GM13977 (cell line): ENCODE measurements at places on chromosomes 6 and 20.

DNA sequence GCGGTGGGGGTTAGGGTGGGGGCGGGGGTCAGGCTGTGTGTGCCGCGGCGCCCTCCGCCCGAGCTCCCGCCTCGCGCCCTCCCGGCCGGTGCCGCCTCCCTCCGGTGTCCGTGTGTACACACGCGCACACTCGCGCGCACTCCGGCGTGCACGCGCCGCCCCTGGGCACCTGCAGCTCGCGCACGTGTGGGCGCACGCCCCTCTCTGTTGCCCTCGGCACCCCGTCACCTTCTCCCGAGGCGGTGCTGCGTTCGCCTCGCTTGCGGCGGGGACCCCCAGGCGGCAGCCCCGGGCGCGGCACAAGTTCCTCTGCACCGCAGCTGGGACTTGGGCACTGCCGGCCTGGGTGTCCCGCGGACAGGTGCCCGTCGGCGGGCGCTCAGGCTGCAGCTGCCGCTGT lies 525 bp downstream of the MACROD2 start:
- no peak for DNase-seq

DNA sequence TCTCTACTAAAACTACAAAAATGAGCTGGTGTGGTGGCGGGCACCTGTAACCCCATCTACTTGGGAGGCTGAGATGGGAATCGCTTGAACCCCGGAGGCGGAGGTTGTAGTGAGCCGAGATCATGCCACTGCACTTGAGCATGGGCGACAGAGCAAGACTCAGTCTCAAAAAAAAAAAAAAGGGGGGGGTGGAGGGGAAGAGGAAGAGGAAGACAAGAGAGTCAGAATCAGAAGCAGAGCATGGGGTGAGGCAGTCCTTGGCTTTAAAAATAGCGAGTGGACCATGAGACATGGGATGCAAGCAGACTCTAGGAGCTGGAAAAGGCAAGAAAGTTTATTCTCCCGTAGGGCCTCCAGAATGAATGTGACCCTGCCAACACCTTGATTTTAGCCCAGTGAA lies 3.9 kb upstream of the SLC9A8 start:
- no peak for DNase-seq

DNA sequence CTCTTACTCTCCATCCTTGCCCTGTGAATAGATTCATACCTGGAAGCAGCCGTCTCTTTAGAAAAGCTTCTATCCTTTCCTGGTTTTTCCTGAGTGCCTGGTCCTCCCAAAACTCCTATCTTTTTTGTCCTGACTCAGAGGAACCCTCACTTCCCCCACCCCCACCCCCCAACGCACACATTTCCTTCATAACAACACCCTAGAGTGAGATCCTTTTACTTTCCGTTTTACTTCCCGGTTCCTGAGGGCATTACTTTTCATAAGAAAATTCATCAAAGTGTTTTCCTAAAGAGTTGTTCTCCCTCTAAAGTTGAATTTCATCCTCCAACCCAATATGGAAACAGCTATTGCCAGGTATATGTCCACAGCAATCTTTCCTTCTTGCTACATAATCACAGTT lies 327.0 kb downstream of the NRN1 start:
- no peak for DNase-seq

DNA sequence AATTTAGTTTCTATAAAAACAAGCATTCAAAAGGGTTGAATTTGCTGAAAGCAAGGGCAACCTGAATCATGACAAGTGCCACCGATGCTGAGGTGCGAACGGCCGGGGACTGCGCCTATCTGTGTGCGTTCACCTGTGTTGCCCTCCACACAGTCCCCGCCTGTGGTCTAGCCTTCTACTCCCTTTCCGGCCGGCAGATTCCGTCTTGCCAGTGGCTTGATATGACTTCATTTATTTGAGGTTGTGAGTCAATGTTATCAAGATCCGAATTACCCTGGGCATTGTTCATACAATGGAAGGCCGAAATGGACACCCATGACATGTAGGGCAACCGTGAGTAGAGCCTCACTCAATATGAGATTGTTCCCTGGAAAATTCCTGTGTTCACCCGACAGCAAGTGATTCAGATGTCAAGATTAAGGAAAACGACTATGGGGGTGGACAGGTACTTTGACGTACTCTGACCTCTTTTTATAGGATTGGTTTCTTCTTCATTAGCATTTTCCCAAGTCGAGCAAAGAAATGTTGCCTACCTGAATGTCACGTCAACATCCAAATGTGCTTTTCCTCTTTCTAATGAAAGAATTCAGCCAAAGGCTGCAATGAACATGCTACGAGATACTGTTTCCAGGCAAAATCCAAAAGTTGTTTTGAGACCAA lies 41.1 kb upstream of the NEDD9 start:
- no peak for DNase-seq

DNA sequence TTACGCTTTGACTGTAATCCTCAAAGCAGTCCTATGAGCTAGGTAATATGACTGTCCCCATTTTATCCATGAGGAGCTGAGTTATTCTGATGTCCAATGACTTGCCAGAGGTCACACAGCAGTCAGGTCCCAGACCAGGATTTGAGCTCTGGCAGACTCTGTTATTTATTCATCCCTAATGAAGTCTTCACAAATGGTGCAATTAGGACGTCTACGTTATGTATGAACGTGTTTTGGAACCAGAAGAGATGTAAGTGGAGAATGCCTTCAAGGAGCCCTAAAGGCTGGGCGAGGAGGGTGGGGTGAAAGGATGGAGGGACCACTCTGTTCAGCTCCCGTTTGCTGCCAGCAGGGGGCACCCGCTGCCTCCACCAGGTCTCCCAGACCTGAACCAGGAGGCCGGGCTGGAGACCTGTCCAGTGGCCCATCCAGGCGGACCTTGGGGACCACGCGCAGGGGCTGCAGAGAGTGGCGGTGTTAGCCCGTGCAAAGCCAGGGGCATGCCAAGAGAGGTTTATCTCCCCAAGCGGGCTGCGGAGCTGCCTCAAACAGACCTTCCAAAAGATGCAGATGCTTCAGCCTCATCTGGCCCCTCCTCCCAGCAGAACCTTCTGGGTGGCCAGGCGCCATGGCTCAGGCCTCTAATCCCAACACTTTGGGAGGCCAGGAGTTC lies 15.2 kb upstream of the ZNF335 start:
- DNase-seq, result peak; percentile 84

DNA sequence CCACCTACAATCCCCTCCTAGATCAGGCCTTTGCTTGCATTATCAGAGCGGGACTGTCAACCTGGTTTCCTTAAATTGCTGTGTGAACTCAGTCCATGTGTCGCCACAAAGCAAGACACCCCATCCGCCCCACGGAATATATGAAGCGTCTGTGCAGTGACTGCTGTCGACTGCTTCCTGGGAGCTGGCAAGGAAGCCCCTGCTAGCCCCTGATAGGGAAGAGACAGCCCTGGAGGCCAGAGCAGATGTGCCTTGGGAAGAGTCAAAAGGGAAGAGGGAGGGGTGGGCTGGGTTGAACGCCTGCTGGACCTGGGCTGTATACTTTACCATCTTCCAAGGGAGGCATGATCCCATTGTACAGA lies 44.1 kb upstream of the APCDD1L start:
- no peak for DNase-seq

- DNase-seq, result no peak
These were observed 64.2 kb downstream of the YTHDF1 start for GRCh38 chr20:63151554-63152321.

- DNase-seq, result no peak
These were observed 43.3 kb downstream of the VAPB start for GRCh38 chr20:58432186-58432954.

DNA sequence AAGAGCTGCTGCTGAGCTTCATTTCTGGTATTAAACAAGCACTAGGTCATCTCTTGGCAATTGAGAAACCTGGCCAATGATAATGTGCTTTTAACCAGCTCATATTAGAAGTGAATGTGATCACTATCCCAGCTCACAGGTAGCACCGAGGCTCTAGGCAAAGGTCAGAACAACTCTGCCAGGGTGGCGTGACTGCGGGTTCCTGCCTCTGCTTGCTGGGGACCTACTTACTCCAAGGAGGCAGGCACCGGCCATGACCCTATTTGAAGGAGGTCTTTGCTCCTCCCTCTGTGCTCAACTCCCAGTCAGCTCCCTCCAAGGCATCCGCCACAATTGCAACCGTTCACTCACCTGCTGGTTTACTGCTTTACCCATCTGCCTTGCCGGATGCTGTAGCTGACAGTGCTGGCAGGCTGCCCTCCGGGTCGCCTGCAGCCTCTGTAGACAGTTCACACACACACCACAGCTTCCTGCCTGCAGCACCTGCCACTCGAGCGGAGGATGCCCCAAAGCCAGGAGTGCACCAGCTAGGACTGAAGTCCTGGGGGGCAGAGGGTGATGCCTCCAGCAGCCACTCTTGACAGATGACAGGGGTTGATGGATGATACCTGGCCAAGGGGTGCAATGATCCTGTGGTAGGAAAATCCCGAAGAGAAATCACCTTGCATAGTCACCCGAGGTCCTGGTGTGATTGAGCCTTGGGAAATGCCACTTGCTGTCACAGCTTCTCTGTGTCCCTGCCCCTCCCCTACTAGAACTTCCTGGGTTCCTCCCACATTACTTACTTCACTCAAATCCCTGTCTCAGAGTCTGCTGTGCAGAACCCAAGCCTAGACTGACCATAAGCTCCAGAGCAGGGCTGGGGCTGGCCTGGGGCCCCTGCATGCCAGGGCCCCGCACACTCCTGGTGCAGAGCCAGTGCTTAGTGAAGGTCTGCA lies 8.8 kb upstream of the VSX1 start:
- no peak for DNase-seq

DNA sequence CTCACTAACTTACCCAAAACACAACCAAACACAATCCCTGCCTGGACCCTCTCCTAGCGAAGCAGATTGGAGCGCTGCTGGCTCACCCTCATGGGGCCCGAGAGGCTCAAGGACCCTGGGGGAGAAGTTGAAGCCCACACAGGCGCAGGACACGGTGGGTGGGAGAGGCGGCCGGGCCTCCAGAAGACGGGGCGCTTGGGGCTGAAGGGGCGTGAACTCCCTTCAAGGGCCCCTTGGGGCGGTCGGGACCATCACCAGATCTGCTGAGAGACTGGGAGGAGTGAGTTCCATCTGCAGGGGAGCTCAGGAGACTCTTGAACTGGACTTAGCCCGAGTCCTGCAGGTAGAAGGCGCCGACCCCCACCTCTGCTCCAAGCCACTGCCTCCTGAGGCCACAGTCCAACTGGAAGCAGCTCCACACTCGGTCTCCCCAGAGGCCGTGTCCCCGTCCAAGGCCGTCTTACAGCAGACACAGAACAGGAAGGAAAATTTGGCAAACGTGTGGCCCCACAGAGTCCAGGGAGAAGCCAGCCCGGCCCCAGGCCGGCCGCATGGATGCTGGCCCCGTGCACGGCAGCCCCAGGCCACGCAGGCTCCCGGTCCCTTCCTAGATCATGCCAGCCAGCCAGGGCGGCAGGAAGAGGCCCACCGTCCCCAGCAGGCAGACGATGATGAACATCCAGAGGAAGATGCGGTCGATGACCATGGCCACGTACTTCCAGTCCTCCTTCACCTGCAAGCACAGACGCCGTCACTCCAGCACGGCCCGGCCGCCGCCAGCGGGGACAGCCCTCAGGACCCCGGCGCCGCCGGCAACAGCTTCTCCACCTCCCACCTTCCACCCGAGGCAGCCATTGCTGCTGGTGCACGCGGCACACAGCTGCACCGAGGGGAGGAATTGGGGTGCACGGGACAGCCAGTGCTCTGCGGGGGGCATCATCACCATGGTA lies 14.7 kb downstream of the CHRNA4 start:
- no peak for DNase-seq

DNA sequence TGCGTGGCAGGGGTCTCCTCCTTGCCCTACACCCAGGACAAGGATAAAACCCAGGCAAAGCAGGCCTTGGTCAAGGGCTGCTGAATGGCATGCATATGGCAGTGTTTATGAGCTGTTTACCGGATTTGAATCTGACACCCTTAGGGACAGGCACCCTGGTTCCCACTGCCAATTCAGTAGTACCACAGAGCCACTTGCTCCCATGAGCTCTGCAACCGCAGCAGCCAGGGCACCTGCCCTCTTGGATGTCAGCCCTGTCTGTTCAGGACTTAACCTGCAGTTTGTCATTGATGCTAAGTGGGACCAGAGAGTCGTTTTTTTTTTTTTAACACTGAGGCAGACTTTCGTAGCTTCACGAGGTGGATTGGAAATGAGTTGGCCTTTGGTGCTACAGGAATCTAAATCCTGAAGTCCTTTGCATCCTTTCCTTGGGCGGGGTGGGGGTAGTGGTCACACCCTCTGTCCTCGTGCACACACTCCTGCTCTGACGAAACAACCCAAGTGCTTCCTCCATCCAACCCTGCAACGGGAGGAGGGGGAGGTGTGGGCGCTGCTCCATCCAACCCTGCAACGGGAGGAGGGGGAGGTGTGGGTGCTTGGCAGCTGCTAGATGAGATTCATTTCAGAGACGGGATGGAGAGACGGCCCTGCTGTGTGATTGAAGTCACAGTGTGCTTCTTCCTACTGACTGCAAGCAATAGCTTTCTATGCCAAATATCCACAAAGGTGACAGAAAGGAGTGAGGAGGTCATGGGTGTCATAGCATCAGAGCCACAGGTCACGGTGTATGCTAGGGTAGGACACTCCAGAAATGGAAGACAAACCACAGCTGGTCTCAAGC lies 166.5 kb downstream of the SMOC2 start:
- no peak for DNase-seq

GRCh38 chr6:111543913-111544435 lies 61.0 kb upstream of the REV3L start:
- DNase-seq, result no peak

- DNase-seq, result no peak
These were observed 46.2 kb downstream of the HLA-C start for GRCh38 chr6:31225735-31226134.

DNA sequence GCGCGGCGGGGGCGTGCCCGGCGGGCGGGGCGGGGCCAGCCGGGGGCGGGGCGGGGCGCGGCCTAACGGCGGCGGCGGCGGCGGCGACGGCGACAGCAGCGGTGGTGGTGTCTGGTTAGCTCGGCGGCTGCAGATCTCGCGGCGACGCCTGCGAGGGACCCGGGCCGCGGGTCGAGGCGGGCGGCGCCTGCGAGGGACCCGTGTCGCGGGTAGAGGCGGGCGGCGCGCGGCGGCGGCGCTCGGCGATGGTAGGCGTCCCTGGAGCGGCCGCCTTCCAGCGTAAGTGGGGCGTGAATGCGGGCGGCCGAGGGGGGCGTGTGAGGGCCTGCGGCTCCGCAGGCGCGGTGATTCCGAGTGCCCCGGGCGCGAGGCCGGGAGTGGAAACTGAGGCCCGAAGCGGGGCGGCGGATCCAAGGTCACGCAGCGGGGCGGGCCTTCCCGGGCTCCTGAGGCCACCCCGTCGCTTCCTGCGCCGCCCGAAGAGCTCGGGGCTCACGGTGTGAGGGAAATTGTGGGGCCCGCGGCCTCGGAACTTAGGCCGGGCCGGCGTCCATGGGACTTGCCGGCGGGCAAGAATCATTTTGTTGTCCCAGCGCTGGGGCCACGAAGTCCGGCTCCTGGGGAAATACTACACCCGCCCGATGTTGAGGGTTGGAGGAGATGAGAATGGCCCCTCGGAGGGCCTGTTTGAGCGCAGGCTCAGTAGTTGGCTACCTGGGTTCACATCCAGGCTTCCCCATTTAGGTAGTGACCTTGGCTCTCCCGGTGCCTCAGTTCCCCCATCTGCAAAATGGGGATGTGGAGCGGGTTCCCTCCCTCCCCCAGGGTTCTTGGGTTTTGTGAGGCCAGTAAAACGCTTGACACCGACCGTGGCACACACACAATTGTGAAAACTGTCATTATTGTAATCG lies at the start of gene CBFA2T2:
CBFA2T2 (plus strand) TSS at position 74 of the 911 bp plus-strand sequence; CDS start at position 246, 172 bp downstream.
- no peak for DNase-seq

GRCh38 chr6:5379647-5380242 lies 118.4 kb downstream of the FARS2 start:
- DNase-seq, result peak; percentile 39

GRCh38 chr6:116665464-116665863 lies 3.1 kb downstream of the ZUP1 start:
- DNase-seq, result no peak

GRCh38 chr6:169240125-169240524 lies 13.5 kb downstream of the THBS2 start:
- no peak for DNase-seq

- peak; percentile 65 for DNase-seq
These were observed 80.4 kb upstream of the ZNF184 start for GRCh38 chr6:27553123-27553904.
